Retina (tissue), 1 donor: ENCODE measurements at places on chromosomes 2 and 18.

GRCh38 chr18:9722691-9723090 lies 14.6 kb downstream of the RAB31 start:
- no peak for DNase-seq

DNA sequence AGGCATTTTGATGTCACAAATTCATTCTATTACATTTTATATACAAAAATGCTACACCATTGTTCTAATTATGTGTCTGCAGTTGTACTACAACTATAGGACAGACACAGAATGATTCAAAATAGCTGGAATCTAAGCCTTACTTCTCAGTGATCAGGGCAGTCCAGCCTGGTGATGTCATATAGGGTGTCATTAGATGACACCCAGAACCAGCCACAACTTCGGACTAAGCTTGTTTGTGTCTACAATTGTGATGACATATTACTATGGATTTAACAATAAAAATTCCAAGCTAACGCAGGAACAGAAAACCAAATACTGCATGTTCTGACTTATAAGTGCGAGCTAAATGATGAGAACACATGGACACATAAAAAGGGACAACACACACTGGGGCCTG lies 31.0 kb downstream of the M1AP start:
- DNase-seq, result no peak

DNA sequence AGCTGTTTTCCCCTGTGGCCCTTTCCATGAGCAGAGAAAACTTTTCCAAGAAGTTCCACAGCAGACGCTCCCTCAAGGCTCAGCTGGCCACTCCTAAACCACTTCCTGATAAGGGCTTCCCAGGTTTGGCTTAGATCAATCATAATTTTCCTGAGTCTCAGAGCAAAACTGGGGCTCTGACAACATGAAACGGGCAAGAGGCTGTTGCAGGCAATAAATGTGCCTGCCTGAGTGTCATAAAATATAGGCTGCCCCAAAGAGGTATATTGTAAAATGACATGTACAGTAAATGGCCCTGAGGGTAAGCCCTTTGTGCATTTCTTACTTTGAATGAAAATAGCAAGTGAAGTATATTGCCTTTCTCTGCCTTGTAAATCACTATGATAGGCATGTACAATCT lies 105.6 kb upstream of the UXS1 start:
- DNase-seq, result no peak

GRCh38 chr2:52077159-52077558 lies 1045.2 kb upstream of the NRXN1 start:
- no peak for DNase-seq
